Smooth muscle cell of the brain vasculature (primary cell): ENCODE measurements at places on chromosomes 1 and 21.

DNA sequence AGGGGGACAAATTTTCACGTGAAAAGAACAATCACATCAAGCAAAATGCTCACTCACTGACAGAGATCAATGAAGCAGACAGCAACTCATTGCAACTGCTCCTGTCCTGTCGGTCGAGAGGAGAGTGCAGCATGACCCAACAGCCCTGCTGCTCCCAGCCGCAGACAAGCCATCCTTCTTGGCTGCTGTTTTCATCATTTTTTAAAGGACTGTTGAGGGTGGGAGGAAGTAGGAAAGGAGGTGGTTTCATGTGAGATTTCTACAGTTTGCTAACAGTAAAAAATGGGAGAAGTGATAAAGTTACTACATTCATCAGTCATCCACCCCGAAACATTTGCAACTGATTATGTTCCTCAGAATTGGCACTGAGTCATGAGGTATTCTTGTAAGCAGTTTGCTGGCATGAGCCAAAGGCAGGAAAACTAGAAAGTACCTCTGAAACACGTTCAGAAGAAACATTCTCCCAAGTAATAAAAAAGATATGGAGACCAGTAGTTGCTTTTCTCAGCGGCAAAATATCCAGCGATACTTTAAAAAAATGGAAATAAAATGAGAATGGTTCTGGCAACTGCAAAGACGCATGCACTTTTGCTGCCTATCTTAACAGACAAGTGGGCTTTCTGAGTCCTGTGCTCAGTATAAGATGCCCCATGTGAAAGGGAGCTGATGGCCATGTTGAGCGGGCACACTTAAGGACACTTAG lies 72.0 kb upstream of the CLDN14 start:
- no peak for DNase-seq

DNA sequence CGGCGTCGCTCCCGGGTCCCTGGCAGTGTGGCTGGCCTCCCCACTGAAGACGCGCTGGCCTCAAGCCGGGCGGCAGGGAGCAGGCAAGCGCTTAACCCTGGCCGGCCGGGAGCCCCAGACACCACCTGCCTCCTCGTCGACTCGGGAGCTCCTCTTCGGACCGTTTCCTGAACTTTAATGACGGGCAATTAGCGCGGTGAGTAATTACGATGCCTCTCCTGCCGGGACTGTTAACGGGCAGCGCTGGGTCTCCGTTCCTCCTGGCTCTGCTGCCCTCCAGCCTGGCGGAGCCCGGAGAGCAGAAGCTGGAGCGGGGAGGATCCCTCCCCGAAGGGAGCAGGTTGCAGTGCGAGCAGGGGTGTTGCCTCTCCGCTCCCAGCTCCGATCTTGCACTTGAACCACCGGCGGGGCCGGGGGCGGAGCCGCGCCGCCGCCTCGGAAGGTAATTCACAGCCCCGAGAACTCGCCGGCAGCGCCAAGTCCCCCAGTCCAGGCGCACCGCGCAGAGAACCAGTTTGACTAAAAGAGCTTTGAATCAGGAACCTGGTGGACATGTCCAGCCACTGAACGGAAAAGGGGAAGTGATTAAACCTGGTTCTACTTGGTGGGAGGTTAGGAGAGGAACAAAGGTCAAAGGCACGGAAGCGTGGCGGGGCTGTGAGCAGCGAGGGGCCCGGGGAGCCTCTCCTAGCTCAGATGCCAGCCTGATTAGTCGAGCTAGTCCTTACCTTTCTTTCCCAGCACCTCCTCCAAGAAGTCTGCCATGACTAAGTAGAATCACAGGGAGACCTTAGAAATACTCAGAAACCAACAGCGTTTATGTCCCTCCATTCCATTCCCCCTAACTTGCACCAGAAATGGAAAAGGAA lies 18.3 kb upstream of the PLEKHA6 start:
- no peak for DNase-seq

- no peak for DNase-seq
Measured at GRCh38 chr1:89125913-89126580, at the start of gene GBP2. GBP2 (minus strand) TSS chr1:89126114; CDS start chr1:89121966, 4,148 bp downstream.

DNA sequence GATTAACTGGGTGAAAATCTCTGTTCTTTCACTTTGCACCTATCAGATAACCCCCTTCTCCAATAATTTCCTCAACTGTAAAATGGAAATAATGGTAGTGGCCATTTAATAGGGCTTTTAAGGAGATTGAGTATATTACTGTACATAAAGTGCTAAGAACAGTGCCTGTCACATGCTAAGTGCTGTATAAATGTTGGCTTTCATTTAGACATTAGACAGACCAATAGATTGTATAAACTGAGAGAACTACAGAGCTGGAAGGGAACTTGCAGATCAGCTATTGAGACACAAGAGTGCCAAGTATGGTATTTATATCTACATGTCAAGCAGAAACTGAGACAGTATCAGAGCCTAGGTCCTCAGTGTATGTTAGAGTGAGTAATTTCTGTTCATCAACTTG lies 934.7 kb downstream of the PLA2G4A start:
- DNase-seq: no peak

DNA sequence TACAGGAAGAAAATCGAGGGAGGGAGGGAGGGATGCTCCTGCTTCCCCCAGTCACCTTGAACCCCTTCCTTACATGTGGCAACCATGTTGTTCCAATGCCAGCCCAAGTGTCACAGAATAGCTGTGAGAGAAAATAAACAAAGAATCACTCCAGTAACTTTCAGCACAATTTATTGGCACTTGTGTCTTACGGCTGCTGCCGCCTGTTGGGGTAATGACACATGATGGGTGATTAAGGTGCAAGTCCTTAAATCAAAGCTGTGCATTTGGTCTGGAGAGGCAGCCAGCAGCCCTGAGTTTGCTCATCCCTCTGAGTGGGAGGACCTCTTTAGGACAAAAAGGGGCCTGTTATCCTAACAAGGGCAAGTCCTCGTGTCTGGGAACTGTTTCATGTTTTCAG lies 377.7 kb downstream of the PCP4 start:
- DNase-seq: no peak

DNA sequence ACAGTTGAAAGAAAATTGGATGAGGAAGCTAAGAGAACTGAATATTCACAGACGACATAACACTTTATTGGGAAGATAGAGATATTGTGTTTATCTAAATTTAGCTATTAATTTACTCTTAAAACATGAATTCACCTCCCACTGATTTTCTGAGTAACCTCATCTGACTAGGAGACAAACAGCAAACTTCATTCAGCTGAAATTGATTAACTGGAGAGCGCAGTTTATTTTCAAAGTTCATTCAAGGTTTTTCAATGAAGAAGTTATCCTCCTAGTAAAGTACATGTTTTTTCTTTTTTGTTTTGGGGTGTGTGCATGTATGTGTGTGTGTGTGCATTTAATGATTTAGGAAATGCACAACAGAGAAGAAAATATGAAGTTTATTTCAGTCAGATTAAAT lies 215.0 kb downstream of the KCNT2 start:
- DNase-seq: no peak

DNA sequence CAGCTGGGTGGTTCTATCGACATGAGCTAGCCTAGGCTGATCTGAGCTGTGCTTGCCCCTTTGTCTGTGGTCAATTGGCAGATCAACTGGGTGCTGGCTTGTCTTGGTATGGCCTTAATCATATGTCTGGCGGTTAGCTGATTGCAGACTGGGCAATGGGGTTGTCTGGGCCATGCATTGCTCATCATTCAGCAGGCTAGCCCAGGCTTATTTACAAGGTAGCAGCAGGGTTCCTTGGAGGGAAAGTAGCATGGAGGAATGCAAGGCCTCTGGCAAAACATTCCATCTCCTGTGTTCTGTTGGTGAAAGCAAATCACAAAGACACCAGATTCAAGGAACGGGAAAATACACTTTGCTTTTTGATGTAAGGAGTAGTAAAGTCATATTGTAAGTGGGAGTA lies 84.0 kb upstream of the IVNS1ABP start:
- peak; percentile 67 for DNase-seq

- no peak for DNase-seq
Measured at GRCh38 chr21:32036756-32037155, 163.9 kb downstream of the HUNK start.

DNA sequence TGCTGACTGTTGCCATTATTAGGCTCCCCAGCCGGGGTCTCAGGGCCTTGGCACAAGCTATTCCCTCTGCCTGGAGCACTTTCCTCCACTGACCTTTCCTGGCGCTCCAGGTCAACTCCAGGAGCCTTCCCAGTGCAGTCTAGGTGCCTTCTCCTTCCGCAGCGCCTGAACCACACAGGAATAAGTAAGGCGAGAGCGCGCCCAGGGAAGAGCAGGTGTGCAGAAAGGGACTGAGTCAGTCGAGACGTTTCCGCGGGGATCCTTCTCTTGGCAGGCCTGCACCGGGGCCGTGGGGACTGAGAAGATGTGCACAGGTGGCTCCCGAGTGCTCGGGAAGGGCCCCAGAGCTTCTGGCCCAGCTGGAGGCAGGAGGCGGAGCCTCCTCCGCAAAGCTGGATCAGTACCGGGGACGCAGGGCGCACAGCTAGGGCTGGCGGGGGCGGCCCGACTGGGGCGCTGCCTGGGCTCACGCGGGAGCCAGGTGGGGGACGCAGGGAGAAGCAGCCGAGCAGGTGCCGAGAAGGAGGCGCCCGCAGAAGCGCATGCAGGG lies 765 bp upstream of the BMP8A start:
- no peak for DNase-seq

DNA sequence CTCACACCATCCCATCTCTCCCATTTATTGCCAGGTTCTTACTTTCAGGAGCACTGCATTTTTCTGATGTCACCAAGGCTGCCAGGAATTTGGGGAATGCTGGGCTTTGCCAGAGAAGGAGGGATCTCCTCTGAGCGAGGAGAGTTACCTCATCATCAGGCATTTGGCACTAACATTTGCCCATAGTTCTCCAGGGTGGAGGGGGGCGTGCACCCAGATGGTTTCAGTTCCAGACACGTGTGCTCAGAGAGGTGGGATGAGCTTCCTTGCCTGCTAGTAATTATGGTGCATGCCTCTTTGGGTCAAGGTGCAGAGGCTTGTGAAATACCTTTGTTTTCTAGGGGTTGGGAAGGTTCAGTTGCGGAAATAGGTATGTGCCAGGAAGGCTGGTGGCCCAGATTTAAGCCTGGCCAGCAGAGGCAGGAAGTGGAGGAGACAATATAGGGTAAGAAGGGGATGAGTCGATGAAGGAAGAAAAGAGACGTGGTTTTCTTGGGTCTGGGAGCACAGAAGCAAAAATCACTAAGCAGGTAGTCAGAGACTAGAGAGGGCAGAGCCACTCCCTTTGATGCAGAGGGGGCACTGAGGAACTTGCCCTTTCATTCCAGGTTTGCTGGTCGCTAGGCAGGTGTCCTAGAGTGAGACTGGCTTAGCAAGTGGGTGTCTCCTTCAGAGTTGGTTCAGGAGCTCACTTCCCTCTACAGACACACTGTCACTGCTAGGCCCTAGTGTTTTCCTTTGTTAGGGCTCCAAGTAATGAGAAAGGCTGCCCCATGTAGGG lies 7.2 kb downstream of the TUFT1 start:
- no peak for DNase-seq
